Stimulated activated CD8-positive, alpha-beta memory T cell treated with anti-CD3 and anti-CD28 coated beads, Interleukin-2, amount 100 ng/mL, for 1 hour (primary cell): ENCODE measurements at places on chromosomes 12 and 14.

- DNase-seq = no peak
These were observed 8.6 kb upstream of the G2E3 start for GRCh38 chr14:30550335-30550734.

DNA sequence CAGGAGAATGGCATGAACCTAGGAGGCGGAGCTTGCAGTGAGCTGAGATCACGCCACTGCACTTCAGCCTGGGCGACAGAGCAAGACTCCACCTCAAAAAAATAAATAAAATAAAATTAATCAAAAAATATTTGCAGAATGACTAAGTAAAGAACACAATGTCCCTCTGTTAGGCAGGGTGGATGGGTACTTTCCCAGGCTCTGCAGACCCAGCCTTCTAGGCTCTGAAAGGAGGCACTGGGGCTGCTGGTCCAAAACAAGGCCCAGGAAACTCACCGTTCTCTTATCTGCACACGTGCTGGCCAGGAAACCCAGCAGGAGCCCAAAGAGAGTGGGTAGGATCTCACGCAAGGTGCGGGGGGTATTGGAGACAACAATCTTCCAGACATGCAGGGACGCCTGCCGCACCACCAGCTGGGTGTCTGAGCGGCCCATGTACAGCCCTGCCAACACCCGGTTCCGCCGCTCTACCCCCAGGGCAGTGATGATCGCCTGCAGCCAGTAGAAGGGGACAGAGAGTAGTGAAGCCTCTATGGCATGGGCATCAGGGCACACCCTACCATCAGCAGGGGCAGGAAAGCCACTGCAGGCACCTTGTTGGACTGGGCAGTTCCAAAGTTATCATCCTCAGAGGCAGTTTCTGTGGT is 25.8 kb upstream of the RAB35 start:
- DNase-seq = no peak

GRCh38 chr14:102757646-102758045 is 19.6 kb upstream of the TRAF3 start:
- DNase-seq = no peak

DNA sequence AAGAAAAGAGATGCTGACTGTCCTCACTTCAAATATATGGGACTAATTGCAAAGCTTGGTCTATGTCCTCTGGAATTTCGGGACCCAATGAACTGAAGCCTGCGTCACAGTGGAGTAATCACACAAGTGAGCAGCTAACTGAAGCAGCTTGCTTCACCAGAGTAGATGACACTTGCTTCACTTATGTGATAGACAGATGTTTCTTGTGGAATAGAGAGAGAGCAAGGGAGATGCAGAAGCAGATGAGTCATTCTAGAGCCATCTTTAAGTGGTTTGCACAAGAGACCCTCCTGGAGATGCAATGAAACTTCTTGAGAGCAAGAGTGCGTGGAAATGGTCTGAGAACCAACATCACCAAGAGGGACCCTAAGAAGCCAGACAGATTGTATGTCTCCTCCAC is 1537.1 kb upstream of the FLRT2 start:
- no peak for DNase-seq

- DNase-seq = no peak
These were observed 158.8 kb upstream of the NPAS3 start for GRCh38 chr14:32779840-32780239.

DNA sequence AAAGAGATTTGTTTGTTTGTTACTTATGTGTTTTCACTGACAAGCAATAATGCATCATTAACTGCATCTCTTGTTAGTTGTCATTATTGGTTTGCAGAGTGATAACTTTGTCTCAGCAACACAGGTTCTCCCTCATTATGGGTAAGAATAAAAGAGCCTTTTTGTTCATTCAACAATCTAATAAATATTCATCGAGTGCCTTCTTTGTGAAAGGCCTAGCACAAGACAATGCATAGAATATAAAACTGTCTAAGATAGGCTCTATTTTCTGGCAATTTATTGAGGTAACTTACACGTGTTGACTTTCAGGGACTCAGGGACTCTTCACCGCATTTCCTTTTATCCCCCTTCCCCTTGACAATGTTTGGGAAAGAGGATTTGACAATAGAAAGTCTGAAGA is 95.5 kb upstream of the KRR1 start:
- no peak for DNase-seq
